ENCODE measurements at places on chromosomes 5 and 9.

GRCh38 chr9:96031366-96031824, 155.9 kb downstream of the ERCC6L2 start:
- no peak for DNase-seq

DNA sequence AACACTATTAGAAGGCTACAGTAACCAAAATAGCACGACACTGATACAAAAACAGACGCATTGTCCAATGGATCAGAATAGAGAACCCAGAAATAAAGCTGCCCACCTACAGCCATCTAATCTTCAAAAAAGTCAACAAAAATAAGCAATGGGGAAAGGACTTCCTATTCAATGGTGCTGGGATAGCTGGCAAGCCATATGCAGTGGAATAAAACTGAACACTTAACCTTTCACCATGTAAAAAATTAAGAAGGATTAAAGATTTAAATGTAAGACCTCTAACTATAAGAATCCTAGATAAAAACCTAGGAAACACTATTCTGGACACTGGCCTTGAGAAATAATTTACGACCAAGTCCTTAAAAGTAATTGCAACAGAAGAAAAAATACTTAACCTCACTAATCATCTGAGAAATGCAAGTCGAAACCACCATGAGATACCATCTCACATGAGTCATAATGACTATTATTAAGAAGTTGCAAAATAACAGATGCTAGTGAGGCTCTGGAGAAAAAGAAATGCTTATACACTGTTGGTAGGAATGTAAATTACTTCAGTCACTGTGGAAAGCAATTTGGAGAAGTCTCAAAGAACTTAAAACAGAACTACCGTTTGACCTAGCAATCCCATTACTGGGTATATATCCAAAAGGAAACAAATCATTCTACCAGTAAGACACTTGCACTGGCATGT, 203.3 kb upstream of the CDH9 start:
- no peak for DNase-seq

- no peak for DNase-seq
Observed at GRCh38 chr5:135307143-135307903, 91.7 kb downstream of the MACROH2A1 start.

DNA sequence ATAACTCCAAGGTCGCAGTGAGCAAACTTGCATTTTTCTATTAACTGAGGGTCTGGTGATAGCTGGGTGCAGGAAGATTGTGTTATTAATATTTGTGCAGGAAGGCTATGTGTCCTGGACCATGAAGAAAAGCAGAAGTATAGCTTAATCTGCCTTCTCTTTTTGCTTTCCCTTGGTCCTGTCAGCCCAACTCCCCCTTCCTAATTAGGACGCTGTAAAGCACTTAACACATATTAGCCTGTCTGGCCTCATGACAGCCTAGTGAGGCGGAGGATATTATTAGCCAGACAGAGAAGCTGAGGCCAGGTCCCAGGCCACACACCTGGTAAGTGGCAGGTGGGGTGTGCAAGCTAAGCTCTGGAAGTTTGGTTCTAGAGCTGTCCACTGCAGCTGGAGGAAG, 29.5 kb downstream of the SLC46A2 start:
- DNase-seq, result no peak

- no peak for DNase-seq
Observed at GRCh38 chr9:92242260-92243136, 51.0 kb downstream of the IARS1 start.

- DNase-seq, result no peak
Observed at GRCh38 chr5:131974622-131974955, 29.1 kb upstream of the MEIKIN start.

DNA sequence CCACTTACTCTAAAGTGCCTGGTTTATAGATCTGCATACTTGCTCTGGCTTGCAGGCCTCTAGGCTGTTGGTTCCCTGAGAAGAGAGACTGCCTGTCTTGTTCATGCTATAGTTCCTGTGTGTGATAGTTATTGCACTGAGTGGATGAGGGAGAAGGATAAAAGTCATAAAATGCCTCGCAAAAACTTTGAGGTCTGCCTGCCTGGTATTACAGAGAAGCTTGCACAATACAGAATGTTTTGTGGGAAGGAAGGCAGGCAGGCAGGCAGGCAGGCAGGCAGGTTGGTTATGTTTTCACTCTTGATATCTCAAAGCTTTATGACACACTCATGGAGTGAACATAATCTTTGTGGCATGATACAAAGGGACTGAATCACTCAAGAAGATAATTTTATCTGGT, 287.1 kb downstream of the SLIT3 start:
- DNase-seq, result no peak

- DNase-seq, result no peak
Observed at GRCh38 chr9:116493183-116493860, 193.8 kb upstream of the TRIM32 start.

DNA sequence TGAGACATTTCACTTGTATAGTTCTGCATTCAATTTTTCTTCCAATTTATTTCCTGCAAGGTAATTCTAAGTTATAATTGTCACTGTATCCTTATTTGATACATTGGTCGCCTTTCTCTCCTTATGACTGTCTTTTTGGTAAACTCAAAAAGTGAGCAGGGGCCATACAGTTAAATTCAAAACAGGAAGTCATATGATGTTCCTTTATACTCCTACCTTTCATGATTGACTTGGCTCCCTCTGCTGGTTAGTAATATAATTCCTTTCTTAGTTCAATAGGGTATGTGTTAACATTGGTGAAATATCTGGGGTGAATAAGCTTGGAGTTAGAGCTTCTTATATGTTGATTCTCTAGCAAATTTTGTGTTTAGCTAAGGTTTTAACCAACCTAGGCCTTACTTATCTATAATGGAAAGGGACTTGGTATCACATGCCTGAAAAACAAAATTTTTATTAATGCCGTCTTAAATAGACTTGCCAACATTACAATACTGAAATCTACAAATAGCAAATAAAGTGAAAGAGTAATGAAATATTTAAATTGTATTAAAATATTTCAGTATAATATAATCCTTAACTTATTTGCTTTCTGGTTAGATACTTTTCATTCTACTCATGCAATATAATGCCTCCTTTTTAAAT, 6.0 kb upstream of the NIPBL start:
- DNase-seq, result no peak

- no peak for DNase-seq
Observed at GRCh38 chr9:27131731-27132130, 22.7 kb downstream of the TEK start.

- no peak for DNase-seq
Observed at GRCh38 chr5:150256410-150257064, 33.0 kb downstream of the CAMK2A start.

DNA sequence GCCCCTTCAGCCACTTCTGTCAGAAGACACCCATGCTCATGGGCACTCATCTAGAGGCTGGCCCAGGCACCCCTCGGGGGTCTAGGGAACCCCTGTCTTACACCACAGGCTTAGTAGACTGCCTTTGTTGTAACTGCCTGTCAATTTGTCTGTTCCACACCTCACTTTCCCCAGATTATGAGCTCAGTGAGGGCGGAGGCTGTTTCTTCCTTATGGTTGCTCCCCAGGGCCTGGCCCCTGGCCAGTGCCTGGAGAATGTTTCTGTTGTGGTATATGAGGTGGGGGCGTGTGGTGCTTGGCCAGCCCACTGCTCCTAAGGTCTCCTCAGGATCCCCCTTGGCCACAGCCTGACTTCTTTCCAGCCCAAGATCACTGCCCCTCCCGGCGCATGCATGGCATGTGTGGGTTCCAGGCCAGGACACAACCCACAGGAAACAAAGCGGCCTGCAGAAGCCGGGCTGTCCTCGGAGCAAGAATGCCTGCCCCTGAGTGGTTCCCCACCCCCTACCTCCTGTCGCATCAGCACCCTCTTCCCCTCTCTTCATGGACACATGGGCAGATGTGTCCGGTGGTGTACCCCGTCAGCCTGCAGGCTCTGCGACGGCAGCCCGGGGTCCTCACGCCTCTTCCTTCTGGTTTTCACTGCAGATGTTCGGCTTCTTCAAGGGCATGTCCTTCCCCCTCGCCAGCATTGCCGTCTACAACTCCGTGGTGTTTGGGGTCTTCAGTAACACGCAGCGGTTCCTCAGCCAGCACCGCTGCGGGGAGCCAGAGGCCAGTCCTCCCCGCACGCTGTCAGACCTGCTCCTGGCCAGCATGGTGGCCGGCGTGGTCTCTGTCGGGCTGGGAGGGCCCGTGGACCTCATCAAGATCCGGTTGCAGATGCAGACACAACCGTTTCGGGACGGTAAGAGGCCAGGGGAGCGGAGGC, 17.7 kb downstream of the SLC25A48 start:
- DNase-seq, result no peak

DNA sequence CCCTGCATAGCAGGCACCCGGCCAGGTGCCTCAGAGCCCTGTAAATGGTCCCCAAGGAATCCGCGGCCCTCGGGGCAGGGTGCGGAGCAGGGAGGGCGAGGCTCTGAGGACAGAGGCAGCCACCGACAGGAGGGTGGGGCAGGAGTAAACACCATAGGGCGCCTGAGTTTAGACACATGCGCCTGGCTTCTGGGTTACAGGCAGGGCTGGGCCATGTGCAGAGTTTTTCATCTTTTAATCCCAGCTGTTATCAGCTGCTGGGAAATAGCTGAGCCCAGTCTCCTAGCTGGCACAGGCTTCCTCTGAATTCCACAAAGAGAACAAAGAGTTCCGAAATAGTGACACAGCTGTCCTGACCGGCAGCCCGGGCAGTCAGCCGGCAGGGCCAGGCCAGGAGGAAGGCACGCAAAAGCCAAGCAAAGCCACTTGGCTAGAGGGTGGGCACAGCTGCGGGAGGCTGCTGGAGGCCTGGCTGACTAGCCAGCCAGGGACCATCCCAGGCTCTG, 98.9 kb upstream of the PHYKPL start:
- DNase-seq, result no peak

DNA sequence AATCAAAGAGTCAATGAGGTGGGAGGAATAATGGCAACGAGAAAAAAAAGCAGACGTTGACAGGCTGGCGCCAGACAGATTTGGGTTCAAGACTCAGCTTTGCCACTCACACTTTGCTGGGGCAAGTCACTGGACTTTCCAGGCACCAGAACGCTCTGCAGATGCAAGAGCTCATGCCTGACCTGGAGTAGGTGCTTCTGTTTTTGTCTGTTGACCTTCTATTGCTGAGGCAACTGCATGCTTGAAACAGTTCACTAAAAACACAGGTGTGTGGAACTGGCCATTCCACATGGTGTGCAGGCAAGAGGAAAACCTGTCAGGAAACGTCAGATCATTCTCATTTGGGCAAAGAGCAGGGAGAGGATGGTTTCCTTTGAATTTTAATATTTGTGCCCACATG, 161.2 kb upstream of the SMIM23 start:
- DNase-seq, result no peak

DNA sequence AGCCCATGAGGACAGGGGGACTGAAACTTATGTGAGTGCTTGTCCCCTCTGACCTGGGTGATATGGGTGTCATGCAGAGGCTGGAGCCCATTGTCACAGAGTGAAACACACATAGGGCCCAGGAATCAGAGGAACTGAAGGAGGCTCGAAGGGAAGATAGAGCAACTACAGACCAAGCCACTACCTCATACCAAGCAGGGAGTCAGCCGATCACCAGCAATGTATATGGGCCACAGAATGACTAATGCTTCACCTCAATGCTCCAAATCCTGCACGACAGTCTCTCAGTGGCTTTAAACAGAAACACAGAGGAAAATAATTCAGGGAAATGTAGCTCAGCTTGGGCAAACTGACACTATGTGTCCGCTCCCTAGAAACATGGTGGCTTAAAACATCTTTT, 8.9 kb upstream of the FBXW11 start:
- DNase-seq, result no peak

GRCh38 chr9:132003319-132003704, 76.4 kb downstream of the MED27 start:
- DNase-seq, result no peak

DNA sequence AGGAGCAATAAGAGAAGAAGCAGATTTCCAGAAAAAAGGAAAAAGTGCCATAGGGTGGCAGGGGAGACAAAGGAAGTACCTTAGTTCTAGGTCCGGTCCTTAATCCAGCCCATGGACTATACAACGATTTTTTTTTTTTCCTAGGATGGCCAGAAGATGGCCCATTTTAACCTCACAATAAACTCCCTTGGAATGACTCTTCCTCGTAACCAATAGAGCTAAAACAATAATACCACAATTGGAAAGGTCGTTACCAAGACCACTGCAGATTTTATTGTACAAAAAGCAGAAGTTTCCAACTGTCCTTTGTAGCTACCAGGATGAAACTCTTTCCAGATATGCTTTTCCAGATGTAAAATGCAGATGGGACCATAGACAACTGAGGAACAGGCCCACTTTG, 34.4 kb upstream of the SSBP2 start:
- no peak for DNase-seq
